Stimulated activated CD8-positive, alpha-beta memory T cell treated with anti-CD3 and anti-CD28 coated beads, Interleukin-2, amount 100 ng/mL, for 1 hour (primary cell): ENCODE measurements at places on chromosomes 16 and 17.
A peak's percentile ranks its signal among the peaks of the same experiment; 100 is the strongest.

GRCh38 chr17:37761059-37761458 is 16.2 kb upstream of the HNF1B start:
- no peak for DNase-seq

DNA sequence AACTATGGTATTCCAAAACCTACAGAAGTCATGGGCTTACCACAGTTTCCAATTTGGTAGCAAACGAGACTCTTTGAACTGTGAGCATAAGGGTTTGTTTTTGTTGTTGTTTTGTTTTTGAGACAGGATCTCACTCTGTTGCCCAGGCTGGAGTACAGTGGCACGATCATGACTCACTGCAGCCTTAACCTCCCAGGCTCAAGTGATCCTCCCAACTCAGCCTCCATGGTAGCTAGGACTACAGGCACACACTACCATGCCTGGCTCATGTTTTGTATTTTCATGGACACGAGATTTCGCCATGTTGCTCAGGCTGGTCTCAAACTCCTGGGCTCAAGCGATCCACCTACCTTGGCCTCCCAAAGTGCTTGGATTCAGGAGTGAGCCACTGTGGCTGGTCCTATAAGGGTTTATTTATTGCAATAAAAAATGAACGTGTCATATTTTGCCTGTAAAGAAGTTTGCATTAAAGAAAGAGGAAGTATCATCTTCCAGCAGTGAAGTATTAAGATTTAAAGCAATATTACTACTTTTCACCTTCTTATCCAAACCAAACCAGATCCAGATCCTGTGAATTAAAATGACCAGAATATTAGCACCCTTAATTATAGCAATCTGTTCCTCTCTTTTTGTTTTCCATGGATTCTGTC is 37.2 kb downstream of the KCNJ2 start:
- DNase-seq: no peak

DNA sequence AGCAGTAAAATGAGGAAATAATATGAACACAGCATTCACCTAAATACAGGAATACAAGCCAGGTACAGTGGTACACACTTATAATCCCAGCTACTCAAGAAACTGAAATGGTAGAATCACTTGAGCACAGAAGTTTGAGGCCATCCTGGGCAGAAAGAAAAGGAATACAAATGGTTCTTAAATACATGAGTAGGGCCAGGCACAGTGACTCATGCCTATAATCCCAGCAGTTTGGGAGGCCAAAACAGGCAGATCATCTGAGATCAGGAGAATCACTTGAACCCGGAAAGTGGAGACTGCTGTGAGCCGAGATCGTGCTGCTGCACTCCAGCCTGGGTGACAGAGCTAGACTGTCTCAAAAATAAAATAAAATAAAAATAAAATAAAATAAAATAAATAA is 23.0 kb upstream of the SMG8 start:
- no peak for DNase-seq

GRCh38 chr16:85819245-85819644 is 19.8 kb downstream of the COX4I1 start:
- peak; percentile 70 for DNase-seq

GRCh38 chr16:86405319-86405718 is 105.0 kb upstream of the FOXF1 start:
- no peak for DNase-seq
